ENCODE measurements at places on chromosomes 2 and 18. TPM values are rescaled to one million over a fixed set of nuclear protein-coding genes. Genes with fewer than 3 reads are reported as not detected.

The CABLES1 gene
- total RNA-seq, result 1.1 TPM

The SRD5A2 gene
- under 0.01 TPM for total RNA-seq

The HAAO gene
- 0.37 TPM for total RNA-seq

The ANKRD30B gene
- total RNA-seq, result not detected

The MBD1 gene
- 60.4 TPM for total RNA-seq

The OTX1 gene
- 0.20 TPM for total RNA-seq

The LPIN2 gene
- 20.9 TPM for total RNA-seq

The TUBB8B gene
- not detected for total RNA-seq

The IL37 gene
- total RNA-seq, result not detected

The KCMF1 gene
- total RNA-seq, result 45.2 TPM

The GAREM2 gene
- 1.5 TPM for total RNA-seq

The LAMA3 gene
- 3.9 TPM for total RNA-seq
